ENCODE measurements at places on chromosomes 16 and 17.

DNA sequence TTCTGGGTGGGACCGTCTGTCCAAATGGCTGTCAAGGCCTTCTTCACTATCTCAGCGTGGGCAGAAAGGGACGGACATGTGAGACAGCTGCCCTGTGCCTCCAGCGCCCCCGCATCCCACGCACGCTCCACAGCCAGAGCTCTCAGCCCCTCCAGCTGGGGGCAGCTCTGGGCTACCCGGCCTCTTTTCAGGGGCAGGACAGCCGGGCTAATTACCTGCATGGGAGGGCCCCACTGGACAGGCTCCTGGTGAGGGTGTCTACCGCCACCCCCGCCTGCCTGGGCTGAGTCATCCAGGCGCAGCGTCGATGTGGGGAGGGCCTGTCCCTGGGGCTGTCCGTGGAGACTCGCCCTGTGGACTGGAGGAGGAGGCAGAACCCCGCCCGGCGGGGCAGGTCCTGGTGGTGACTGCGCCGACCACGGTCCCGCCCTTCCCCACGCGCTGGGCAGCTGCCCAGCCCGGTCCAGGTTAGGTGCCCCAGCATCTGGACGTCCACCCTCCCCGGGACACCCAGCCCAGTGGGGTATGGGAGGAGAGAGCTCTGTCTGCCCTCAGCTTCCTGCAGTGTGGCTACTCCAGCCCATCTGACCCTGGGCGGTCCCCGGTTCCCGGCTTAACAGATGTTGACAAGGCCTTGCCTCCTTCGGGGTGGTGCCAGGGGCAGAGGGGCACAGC lies 5.9 kb upstream of the METRNL start:
- no peak for DNase-seq

DNA sequence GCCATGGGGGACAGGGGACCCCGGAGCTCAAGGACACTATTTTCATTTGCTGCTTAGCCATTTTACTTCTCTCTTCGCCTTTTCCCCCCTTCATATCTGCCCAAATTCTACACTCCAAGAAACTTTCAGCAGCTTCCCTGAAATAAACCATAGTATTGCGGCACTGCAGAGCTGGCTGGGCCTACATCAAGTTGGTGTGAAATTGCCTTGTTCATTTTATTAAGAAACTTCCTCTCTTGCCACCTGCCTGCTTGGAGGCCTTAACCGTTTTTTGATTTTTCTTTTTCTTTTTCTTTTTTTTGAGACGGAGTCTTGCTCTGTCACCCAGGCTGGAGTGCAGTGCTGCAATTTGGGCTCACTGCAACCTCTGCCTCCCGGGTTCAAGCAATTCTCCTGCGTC lies 7.4 kb upstream of the CPNE2 start:
- no peak for DNase-seq

- no peak for DNase-seq
Observed at GRCh38 chr16:31118223-31119155, 1.0 kb downstream of the KAT8 start.

GRCh38 chr16:14627078-14627477 lies 3.0 kb downstream of the PARN start:
- DNase-seq: no peak

- DNase-seq: no peak
Observed at GRCh38 chr17:79779084-79779529, 1.2 kb downstream of the CBX2 start.

DNA sequence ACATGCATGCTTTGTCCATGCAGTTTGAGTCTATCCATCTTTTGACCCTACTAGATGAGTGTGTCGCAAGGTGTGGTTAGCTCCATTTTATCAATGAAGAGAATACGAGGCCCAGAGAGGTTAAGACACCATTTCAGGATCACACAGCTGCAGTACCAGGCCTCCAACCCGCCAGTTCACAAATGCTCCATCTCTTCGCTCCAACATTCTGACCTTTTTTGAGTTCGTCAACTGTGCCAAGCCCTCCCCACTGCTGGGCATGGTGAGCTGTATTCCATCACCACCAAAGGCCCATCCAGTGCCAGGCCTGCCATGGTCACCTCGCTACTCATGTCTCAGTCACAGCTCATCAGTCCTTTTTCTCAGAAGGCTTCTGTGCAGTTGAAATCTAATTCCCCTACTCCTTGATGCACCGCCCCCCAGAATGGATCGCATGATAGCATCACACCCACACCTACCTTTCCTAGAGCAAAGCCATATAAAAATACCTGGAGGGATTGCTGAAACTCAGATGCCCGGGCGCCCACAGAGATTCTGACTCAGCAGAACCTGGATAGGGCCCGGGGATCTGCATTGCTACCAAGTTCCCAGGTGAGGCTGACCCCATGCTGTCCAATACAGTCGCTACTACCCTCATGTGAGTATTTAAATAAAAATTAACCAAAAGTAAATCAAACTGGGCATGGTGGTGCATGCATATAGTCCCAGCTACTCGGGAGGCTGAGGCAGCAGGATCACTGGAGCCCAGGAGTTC lies 38.0 kb downstream of the ZNF423 start:
- no peak for DNase-seq

DNA sequence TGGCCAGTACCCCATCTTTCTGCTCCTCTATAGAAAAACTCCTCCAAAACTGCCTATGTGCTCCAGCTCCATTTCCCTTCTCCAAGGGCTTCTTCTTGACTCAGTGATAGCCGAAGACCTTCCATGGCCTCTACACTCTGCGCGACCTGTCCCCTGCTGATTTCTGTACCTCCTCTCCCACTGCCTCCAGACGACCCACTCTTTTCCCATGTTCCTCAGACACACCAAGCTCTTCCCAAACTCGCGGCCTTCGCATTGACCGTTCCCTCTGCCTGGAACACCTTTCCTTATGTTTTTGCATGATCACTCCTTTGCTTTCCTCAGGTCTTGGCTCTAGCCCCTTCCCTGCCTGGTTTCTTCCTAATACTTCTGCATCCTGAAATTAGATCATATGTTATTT lies 255.6 kb upstream of the SDK2 start:
- DNase-seq: no peak

DNA sequence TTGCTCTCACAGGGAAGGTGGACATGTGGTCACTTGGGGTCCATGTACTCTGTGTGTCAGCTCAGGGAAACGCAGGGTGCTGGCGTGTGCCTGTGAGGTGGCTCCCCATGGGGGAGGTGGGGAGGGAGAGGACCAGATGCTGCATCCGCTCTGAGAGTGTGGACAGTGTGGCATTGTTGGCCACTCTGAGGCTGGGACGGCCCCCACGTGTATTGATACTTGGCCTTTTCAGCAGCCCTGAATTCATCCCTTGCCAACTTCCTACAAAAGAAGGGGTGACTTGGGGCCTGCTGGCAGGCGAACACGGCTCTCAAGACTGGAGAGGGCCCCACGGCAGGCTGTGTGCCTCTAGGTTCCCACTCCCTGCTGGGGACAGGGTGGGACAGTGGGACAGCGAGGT lies 120.1 kb downstream of the RAB11FIP4 start:
- no peak for DNase-seq

DNA sequence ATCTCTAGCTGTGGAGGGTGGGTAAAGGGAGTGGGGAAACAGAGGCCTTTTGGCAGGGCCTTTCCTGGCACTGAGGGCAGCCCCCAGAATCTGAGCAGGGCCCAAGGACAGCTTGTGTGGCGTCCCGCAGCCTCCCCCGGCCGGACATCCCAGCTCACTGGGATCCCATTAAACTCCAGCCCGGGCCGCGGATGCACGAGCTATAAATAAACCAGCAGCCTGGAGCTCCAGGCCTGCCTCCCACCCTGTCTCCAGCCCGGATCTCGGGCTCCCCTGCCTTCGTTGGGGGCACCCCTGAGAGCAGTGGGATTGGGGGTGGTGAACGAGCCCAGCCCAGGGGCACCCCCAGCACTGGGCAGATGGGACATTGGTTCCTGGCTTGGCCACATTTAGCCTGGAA lies 13.8 kb upstream of the AATK start:
- DNase-seq: no peak

DNA sequence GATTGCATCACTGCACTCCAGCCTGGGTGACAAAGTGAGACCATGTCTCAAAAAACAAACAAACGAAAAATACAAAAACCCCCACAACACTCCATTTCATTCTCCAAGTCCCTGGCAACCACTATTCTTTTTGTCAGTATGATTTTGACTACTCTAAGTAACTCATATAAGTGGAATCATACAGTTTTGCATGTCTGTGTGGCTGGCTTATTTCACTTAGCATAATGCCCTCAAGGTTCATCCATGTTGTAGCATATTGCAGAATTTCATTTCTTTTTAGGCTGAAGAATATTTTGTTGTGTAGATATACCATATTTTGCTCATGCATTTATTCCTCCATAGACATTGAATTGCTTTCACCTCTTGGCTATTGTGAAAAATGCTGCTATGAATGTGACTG lies 81.7 kb upstream of the GAS7 start:
- DNase-seq: no peak

GRCh38 chr17:7835814-7836595 lies 2.0 kb downstream of the KDM6B start:
- DNase-seq: no peak

DNA sequence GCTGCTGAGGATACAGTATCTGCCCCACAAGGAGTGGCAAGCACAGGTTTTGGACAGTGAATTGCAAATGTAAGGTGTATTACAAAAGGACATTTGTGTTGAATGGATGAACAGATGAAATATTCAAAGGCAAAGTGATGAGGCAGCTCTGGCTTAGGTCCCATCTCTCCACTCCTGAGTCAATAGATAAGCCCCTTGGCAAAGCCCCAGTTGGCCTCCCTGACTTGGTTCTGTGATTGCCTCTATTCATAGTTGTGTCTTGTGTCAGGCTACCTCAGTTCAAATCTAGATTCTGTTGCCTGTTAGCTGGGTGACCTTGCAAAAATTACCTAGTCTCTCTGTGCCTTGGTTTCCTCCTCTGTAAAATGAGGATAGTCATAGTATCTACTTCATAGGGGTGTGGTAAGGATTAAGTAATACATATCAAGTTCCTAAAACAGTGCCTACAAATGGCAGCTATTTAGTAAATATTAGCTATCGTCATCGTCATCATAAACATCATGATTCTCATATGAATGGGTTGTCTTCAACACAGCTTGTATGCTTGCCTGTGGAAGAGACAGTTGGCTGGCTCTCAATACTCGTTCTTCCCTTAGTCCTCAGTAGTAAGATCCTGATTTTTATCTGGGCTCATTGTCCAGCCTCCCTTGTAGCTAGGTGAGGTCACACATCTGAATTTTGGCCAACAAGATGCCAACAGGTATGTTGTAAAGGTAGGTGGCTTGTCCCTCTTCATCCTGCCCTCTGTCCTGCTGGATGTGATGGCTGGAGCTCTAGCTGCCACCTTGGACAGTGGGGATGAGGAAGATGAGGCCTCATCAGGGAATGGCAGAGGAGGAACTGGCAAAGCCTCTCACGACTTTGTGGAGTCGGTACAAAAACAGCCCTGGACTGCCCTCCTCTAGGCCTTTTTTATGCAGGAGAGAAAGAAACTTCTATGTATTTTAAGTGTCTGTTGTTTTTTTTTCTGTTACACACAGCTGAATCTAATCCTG lies 2.1 kb upstream of the MFAP4 start:
- DNase-seq: no peak

GRCh38 chr17:80092959-80093358 lies 8.4 kb upstream of the GAA start:
- DNase-seq: no peak

DNA sequence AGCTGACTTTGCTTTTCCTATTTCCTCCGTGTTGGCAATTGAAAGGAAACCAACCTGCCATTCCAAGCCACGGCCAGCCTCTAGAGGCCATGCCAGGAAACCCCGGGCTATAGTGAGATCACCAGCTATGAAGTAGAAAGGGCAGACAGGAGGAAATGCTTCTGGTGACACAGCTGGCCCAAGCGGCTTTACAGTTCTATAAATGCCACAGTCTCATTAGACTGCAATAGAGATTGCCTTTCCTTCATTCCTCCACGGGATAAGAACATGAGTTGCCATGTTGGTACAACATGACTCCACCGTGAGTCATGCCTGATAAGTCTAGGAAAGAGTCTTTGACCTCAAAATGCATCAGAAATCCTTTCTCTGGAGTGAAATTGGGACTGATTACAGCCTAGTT lies 384.9 kb downstream of the GRIN2A start:
- no peak for DNase-seq

GRCh38 chr17:45940293-45940692 lies 45.9 kb downstream of the MAPT start:
- no peak for DNase-seq

DNA sequence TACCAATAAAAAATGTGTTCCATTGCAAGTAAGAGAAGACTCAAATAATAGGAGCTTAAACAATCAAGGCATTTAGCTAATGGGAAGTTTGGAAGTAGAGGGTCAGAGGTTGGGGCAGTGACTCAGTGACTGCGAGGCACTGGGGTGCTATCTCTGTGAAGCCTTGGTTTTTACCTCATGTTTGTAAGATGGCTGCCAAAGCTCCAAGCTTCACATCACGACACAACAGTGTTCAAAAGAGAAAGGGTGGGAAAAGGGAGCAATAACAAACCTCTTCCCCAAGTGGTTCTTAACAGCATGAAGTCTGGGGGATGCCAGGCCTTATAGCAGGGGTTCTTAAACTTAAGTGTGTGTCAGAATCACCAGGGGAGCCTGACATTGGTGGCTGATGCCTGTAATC lies 26.6 kb upstream of the GPRC5B start:
- no peak for DNase-seq

DNA sequence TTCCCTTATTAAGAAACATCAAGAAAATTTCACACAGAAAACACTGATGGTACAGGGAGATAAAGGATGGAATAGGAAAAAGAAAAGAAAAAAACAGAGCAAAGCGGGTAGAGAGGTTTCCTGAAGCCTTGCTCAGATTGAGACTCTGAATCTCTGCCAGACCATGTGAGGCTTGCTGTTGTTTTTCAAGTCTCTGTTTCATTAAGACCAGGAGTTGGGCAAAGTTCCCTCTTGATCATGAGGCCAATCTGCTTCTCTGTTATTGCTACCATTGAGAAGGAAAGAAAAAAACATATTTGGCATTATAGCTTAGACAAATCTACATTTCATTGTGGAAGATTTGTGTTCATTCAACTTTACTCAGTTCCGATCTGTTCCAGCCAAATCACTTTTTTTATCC lies 201.6 kb upstream of the SOX9 start:
- DNase-seq: no peak

DNA sequence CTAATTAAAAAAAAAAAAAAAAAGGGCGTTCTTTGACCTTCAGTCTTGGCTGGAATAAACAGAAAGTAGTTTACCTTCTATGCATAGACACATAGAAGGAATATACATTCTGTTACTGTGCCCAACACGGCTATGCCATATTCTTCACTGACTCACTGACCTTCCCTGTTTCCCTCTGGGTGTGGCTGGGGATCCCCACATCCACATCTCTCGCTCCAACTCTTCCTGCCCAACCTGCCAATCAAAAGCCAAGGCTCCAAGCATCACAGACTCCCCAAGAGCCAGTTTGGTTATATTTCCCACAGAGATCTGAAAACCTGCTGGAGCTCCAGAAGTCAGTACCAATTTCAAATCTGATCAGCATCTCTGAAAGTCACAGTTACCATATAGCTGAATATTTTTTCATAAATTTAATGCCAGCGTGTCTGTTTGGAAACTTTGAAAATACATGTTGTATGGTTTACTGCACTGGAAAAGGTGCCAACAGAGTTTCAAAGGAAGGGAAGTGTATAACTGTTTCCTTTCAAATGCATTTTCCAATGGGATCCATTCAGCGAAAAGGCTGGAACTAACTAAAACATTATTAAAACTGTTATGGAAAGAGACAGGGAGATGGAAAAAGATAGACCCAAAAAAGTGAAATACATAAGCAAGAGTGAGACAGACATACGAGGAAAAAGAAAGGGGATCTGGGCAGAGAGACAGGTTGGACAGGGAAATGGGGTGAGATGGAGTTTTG lies 91.8 kb downstream of the SMG6 start:
- DNase-seq: no peak

Measured in activated T-helper 1 cell treated with anti-CD3 and anti-CD28 coated beads, Interleukin-2, amount 50 U/mL, for 16 hours (primary cell).